Stimulated activated CD4-positive, alpha-beta T cell treated with anti-CD3 and anti-CD28 coated beads, Interleukin-4, amount 100 ng/mL, for 4 hours (primary cell): ENCODE measurements at places on chromosomes 2 and 18.

GRCh38 chr18:44973282-44973681, 292.6 kb downstream of the SETBP1 start:
- no peak for DNase-seq

DNA sequence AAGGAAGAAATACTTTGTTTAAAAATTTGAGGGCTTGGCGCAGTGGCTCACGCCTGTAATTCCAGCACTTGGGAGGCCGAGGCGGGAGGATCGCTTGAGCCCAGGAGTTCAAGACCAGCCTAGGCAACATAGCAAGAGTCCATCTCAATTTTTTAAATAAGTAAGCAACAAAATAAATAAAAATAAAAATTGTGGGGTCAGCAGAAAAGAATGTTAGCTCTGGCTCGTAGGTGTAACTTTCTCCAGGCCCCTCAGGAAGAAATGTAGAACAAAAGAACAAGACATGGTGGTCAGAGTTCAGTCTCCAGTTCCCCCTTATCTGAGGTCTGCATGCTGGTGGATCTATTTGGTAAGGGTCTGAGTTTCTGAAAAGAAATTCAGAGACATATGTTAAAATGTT, 20.4 kb upstream of the PDCL3 start:
- DNase-seq: no peak

DNA sequence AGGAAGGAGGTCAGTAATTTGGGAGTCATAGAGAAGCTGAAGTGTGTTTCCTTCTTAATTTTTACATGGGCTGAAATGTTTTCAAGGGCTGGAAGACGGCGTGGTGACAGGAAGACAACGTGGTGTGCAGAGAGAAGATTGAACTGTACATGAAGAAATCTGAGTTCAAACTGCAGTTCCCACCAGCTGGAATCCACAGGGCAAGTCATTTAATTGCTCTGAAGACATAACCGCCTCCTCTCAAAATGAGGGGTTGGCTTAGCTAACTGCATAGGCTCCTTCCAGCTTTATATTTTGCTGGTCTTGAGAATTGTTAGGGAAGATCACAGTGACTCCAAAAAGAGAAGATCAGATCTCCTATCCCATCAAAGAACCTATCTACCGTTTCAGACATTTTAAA, 103.9 kb downstream of the SLC8A1 start:
- no peak for DNase-seq

DNA sequence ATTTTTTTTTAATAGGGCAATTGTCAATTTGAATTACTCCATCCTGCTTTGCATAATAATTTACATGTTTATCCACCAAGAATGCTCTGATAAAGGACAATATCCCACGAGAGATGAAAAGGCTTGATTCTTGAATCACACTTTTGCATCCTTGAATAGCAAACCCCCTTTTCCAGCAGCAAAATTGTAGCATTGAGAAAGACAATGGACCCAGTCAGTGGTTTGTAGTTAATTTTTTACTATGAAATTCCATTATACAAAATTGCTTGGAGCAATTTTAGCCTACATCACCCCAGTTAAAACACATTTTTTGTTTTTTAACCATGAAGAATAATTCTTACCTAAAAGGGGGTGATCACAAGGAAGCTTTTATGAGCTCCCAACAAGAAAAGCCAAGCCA, 255.1 kb downstream of the RND3 start:
- no peak for DNase-seq

DNA sequence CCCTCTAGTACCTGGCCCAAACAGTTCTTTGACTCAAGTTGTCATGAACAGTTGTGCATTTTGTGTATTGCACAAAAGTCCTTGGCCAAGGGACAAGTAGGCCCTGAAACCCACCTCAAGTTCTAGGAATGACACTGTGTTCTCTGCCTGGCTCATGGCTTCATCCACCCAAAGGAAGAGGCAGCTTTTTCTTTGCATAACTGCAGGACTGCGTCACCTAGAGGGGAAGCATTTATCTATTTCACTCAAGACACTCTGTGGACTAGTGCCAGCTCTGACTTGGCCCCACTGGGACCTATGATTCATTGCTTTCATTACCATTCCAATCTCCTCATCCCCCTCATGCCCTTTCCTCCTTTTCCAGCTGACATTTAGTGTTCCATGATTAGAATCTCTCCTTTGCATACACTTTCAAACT, 119.3 kb upstream of the SIX2 start:
- no peak for DNase-seq

GRCh38 chr2:218823196-218823855, 8.3 kb downstream of the PRKAG3 start:
- no peak for DNase-seq

DNA sequence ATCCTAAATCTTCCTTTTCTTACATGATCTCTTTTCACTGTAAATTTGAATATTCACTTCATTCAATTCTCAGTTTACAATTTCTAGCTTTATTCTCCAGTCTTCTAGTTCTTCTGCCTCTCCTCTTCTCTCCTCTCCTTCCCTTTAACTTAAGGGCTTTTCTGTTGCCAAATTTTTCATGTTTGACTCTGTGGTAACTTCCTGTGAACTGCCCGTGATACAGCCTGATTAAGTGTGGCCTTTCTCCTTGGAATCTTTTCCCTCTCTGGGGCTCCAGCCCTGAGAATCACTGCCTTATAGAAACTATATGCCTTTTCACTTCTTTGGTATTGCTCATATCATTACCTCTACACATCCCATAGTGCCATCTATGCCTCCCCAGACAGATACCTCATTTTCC, 1923.8 kb upstream of the CELF4 start:
- DNase-seq: no peak
